ENCODE measurements at places on chromosomes 6 and 20.

DNA sequence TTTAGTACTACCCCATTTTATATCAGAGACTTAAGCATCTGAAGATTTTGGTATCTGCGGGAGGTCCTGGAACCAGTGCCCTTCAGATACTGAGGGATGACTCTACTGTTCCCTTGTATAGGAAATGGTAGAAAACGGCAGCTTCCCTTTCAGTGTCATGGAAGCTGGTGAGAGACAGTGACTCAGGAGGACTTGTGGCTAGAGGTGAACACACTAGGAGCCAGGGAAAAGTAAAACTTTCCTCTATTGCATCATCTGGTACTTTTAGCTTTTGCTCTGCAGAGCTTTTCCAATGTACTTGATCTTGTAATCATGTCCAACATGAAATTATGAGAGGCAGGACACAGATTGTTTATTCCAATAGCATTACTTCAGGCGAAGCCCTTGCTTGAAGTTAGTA, 45.0 kb downstream of the RNF144B start:
- DNase-seq, result no peak

DNA sequence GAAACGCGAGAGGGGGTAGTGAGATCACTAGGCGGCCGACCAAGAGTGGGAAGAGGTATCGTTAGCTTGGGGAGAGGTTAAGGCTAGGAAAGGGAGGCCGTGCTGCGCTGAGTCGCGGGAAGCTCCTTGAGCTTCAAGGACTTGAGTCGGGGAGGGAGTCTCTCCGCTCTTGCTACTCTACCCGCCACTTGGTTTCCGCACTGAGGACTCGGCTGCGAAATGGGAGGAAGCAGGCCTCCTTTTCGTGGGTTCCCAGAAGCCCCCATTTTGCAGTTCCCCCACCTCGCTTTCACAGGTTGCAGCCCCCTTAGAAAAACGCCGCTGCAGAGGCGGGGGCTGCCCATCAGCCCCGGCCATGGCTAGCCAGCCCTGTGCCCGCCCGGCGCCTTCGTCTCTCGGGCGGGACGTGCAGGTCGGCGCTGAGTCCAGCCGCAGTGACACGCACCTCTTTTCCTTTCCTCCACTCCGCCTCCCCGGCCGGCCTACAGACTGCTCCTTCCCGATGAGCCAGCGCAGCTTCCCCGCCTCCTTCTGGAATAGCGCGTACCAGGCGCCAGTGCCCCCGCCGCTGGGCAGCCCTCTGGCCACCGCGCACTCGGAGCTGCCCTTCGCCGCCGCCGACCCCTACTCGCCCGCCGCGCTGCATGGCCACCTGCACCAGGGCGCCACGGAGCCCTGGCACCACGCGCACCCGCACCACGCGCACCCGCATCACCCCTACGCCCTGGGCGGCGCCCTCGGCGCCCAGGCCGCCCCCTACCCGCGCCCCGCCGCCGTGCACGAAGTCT, 4.9 kb downstream of the VGLL2 start:
- no peak for DNase-seq

DNA sequence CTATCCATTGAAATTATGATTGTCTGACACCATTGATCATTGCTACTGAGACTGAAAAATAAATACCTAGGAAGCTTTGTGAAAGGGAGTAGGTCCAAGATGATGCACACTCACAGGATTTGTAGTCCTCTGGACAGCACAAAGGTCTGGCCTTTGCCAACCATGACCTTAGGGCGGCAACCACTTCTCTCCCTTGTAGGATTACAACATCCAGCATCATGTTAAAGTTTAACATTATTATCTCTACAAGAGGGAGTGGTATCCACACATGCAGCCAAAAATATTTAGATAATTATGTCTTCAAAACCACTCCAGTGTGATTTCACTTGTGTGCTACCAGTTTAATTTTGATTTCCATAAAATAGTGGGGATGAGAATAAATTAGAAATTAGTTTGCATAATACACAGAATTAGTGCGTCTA, 51.1 kb upstream of the NHSL1 start:
- DNase-seq, result no peak

DNA sequence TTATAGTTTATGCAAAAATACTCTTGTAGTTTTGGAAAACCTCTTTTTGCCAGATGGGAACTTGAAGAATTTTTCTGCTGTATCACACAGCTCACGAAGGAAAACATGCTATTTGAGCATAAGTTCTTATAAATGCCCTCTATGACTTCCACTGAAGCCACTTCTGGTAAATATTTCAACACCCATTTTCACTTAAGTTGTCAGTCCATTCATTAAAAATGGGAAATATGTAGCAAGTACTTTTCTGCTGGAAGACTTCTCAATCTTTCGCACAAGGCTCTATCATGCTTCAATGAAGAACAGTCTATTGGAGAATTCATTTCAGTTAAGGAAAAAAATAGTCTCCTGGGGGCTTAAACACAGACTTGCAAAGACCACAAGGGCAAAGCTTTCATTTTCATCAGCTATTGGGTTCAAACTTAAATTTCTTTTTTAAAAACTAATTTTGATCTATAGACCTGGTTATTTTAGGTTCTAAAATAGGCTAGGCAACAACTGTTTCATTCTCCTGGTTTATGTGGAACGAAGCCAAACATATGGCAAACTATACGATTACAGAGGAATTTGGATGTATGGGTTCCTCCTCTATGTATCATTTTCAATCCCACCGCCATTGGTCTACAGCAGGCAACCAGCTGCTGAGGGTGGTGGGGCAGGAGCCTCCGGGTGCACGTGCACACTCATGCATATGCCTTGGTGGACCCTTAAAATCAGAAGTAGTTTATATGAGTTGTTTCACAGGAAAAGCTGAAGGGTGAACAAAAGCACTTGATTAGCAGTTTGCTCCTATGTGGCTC, 38.7 kb downstream of the LAMA4 start:
- DNase-seq, result no peak

DNA sequence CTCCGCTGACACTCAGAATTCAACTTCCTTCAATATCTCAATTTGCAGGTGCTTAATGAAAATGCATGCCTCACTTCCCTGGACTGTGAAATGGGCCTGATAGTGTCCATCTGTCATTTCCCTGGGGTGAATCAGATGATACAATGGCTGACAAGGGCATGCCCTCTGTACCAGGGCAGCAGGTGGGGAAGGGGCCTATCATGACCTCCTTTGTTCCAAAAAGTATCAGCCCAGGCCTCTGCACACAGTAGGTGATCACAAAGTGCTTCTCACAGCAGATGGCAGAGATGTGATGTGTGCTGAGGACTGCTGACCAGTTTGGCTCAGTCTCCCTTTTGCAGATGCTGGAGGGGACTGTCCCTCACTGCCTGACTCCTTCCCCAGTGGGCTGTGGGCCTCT, 44.3 kb downstream of the DLGAP4 start:
- no peak for DNase-seq

DNA sequence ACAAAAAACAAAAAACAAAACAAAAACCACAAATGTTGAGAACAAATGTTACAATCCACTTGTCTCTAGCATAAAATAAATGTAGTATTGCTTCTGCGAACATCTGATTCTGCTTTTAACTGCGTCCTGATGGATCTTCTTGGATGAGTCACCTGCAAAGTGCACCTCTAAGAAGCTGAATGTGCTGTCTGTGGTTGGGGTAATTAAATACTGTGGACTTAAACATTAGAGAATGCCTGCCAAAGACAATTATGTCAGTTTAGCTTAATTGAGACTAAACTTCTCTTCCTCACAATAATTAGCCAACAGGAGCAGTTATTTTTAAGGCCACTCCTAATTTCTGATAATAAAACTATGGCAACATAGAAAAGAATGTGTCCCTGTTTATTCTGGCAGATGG, 253.4 kb downstream of the PHACTR1 start:
- DNase-seq, result no peak

DNA sequence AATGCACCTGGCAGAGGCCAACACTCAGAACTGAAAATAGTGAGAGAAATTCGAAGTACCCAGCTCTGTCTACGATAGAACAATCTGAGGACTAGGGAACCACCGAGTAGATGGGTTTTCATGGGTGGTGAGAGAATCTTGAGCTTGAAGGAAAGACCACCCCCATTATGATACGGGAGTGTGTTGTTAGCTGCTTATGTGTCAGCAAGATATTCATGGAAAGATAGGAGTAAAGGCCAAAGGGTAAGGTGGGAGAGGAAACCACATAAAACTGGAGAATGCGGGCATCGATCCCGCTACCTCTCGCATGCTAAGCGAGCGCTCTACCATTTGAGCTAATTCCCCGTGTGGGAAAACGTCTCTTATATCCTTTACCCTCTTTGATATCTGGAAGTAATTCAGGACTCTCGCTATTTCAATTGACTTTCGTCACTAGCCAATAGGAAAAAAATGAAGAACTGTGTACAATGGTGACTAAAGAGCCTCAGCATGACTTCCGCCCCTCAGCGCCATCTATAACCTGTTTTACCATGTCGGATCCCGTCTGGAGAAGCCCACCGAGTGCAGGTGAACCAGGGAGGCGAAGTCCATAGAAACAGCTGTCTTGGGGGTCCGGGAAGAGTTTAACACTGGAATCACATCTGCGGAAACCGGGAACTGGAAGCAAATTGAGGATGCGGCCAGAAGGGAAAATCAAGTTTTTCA, 25.0 kb upstream of the ABT1 start:
- no peak for DNase-seq

- DNase-seq, result no peak
Measured at GRCh38 chr6:138245751-138246150, 27.5 kb upstream of the PBOV1 start.

DNA sequence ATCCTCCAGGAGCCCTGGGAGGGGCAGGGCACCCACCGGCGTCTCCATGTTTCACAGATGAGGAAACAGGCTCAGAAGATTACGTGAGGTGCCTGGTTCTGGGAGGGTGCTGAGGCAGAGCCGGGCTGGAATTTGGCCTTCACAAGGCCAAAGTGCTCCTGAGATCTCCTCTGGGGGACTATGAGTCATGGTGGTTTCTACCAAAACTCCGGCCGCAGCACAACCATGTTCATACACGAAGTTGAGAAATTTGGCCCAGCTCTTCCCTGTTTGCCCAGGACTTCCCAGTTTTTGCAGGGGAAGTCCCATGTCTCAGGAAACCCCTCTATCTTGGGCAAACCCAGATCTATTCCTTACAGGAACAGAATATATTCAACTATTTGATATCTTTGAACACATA, 172.9 kb upstream of the CDYL start:
- no peak for DNase-seq

DNA sequence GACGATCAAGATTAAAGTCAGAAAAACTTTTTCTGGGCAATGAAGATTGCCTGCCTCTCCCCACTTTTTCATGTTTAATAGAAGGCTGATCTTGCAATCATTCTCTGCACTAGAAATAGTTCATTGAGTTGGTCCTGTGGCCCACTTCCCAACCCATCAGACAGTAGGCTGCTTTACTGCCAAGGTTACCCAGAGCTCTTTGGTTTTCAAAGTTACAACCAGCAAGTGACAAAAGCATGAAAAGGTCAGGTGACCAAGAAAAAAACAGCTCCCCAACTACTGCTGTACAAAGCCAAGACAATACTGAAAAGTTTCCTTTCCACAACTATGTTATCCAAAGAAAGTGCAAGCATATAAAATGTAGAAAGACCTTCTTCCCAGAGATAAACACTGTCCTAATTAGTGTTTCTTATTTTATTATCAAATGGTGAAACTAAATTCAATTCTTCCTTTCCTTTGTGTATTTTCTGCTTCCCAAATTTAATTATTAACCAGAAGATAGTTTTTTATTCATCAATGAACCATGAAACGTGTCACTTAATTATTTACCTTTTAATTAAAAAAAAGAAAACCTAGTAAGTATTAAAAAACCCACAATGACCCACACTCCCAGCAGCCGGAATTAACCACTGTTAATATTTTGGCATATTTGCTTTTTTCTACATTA, 16.6 kb downstream of the DNAAF9 start:
- no peak for DNase-seq

GRCh38 chr20:11550657-11551338, 366.9 kb upstream of the BTBD3 start:
- no peak for DNase-seq

DNA sequence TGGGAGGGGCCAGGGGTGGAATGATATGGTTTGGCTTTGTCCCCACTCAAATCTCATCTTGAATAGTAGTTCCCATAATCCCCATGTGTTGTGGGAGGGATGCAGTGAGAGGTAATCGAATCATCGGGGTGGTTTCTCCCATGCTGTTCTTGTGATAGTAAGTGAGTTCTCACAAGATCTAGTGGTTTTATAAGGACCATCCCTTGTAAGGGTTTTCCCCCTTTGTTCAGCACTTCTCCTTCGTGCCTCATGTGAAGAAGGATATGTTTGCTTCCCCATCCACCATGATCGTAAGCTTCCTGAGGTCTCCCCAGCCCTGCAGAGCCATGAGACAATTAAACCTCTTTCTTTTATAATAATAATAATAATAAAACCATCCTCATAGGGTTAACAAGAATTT, 88.8 kb upstream of the PRND start:
- DNase-seq, result no peak

DNA sequence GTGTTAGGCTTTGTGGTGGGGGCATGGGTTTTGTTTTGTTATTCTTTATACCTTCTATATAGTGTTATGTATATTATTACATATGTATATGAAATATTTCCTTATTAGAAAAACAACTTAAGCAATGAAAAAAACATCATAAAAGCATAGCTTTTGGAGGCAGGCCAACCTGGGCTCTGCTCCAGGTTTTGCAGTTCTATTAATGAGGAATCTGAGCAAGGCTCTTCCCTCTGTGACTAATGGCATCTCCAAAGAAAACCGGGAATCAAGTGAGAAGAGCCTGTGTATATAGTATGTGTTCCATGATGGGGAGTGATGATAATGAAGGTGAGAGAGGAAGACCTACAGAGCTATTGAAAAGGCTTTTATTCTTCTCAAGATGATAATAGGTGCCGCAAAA, 291.1 kb downstream of the CLIC5 start:
- DNase-seq, result no peak

DNA sequence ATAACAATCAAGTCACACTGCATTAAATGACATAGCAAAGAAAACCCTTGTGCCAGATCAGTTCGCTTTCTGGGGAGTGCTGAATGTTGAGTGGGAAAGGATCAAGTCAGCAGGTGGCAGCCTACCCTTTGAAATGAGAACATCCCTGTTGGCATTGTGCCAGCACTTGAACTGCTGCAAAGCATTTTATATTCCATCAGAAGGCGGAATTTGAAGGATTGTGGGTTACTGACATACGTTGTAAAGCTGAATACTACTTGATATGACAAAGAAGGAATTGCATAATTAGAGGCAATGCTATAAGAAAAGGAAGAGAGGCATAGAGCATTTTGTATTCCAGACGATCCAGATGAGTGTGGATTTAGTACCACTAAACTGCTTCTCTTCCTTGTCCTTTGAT, 26.5 kb downstream of the BCKDHB start:
- DNase-seq, result peak; percentile 11

DNA sequence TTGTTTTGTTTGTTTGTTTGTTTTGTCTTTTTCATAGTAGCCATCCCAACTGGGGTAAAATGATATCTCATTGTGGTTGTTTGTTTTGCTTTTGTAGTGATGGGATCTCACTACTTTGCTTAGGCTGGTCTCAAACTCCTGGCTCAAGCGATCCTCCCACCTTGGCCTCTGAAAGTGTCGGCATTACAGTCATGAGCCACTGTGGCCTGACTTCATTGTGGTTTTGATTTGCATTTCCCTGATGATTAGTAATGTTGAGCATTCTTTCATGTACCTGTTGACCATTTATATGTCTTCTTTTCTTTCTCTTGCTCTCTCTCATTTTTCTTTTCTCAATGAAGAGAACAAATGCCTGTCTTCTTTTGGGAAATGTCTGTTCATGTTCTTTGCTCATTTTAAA, 30.8 kb upstream of the HLA-DOA start:
- DNase-seq, result no peak

All from activated T-cell treated with anti-CD3 and anti-CD28 coated beads for 1 hour (primary cell).